Activated T-cell treated with anti-CD3 and anti-CD28 coated beads for 4 hours (primary cell): ENCODE measurements at places on chromosomes 2 and 18.

DNA sequence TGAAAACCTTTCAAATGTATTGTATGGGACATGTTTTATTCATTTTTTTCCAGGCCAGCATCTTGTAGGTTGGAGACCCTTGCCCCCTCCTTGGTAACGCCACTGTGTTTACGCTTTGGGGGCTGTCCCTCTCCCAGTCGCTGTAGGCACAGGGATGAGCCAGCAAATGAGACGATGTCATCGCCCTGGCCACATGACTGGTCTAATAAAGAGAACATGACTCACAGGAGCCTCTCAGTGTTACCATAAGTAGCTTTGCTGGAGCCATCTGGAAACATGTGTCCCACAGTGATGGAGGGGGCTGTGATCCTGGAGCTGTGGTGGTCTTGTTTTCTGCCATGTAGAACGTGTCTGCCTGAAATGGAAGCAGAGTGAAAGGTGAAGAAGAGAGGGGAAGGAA, 78.9 kb downstream of the CD8B2 start:
- no peak for DNase-seq

DNA sequence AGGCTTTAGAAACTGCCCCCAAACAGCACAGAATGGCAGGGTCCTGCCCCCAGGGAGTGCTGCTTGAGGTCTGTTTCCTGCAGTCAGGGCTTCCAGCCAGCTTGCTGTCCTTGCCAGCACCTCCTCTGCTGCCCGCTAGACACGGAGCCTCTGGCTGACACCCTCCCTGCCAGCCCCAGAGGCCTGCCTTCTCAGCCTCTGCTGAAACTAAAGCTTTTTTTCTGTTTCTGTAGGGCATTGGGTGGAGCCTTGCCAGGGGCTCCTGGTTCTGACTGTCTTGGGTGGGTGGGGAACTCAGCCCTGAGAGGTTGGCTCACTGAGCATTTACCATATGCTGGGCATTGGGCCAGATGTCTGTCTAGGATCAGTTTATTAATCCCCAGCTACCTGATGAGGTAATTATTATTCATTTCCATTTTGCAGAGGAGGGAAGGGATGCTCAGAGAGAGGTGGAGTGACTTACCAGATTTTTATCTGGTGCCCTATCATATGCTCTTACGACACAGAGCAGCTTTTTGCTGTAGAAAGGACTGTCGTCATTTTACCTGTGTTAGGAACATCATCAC, 35.4 kb downstream of the INPP4A start:
- DNase-seq, result peak; percentile 31

DNA sequence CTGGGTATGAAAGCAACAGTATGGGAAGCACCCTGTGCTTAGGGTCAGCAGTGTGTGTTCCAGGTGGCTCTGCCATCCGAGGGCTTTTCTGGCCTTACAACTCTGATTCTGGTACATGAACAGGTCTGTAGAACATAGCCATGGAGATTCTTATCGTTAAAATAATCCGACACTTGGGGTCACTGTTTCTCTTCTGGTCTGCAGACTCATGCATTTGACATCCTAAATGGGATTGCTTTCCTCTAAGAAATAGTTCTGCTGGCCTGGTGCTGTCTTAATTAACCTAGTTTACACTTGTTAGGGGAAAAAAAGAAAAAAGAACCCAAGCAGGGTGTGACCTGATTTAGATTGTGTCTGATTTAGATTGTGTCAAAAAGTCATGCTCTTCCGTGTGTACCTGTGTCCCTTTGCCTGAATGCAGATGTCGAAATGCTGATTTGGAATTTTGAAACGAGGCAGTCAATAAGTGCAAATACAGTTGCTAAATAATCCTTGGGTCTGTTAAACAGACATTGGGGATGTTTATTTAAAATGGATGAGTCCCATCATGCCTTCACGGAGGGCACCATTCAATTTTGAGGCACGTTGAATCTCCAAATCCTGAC, 59.6 kb downstream of the TRPM8 start:
- DNase-seq, result no peak

DNA sequence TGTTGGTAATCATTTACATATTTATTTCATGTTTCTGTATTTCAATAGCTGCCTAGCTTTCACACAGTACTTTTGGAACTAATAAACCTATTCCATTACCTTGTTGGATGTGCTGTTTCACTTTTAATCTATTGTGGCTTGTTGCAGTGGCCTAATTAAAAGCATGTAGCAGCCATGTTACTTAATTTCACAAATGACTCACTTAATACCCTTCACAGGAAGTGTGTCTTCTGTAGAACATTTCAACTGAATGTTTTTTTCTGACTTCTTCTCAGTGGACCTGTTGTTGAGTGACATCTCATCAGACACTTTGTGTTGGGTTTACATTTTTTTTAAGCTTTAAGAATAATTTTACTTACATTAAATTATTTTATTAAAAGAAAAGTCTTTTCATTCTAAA, 260.5 kb upstream of the THUMPD2 start:
- DNase-seq, result no peak

DNA sequence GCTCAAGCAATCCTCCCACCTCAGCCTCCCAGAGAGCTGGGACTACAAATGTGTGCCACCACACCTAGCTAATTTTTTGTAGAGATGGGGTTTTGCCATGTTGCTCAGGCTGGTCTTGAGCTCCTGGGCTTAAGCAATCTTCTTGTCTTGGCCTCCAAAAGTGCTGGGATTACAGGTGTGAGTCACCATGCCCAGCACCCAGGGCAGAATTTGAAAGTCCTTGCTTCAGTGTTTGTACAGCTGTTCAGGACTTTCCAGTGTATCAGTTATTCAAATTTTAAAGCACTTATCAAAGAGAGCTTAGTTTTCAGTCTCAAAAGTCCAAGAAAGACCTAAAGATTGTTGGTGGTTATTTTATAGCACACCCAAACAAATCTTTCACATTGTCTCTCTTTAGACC, 43.6 kb upstream of the VPS54 start:
- DNase-seq, result no peak

DNA sequence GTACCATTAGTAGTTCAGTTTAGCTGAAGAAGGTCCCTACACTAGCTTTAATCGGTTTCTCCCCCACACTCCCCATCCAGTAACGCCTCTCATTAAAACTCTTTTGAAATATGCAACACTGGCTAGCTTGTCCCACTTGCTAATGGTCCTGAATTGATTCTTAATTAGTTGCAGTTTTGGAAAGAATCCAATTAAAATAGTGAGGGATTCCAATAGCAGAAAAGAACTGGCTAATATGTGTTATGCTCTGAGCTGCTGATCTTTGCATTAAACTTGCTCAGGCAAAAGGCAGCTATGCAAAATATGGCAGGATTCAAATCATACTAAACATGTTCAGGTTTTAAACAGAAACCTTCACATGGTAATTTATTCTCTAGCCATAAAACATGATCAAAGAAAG, 252.5 kb upstream of the HNRNPA3 start:
- DNase-seq, result no peak

DNA sequence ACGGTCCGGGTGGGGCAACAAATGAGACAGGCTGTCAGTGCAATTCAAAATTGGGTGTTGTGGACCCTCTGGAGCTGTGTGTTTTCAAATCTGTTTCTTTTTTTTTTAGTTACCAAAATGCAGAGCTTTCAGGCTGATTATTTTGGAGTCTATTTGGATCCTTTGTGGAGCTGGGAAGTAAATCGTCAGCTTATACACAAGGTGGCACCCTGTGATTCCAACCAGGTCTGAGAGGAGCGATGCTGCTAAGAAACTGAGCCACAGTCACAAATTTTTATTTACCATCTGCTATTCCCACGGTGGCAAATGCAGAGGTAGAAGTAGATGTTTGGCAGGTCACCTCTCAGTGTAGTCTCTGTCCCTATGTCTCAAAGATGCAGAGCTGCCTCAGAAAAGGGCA, 3.8 kb upstream of the EPC2 start:
- DNase-seq, result no peak

- DNase-seq, result no peak
These were observed 8.5 kb downstream of the MEIS1 start for GRCh38 chr2:66443186-66443978.

- no peak for DNase-seq
These were observed 55.6 kb upstream of the ACMSD start for GRCh38 chr2:134782792-134783191.

- no peak for DNase-seq
These were observed 149.9 kb upstream of the TTC39C start for GRCh38 chr18:23864624-23865023.

DNA sequence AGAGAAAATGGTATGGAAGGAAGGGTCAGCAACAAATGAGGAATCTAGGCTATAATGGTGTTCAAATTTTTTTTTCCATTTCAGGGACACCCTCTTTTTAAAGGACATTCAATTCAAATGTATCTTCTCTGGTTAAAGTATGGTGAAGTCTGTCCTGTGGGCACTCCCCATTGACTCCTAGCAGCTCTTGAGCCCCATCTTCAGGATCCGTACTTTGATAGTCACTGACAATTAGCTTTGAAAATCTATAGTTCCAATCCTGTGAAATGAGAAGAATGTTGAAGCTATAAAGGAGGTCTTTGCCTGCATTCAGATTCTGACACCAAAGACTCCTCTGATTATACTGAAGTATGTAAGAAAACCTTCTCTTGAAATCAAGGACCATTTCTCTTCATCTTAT, 43.3 kb downstream of the KCNH7 start:
- no peak for DNase-seq

- no peak for DNase-seq
These were observed 56.1 kb downstream of the DYNAP start for GRCh38 chr18:54647176-54647575.

- no peak for DNase-seq
These were observed 42.2 kb downstream of the UBE2E3 start for GRCh38 chr2:181022652-181023051.

- no peak for DNase-seq
These were observed 123.8 kb upstream of the CBLN2 start for GRCh38 chr18:72667932-72668331.

- DNase-seq, result no peak
These were observed 33.6 kb upstream of the B3GNT7 start for GRCh38 chr2:231361701-231362554.

GRCh38 chr2:37167636-37168180, 10.9 kb upstream of the EIF2AK2 start:
- no peak for DNase-seq

DNA sequence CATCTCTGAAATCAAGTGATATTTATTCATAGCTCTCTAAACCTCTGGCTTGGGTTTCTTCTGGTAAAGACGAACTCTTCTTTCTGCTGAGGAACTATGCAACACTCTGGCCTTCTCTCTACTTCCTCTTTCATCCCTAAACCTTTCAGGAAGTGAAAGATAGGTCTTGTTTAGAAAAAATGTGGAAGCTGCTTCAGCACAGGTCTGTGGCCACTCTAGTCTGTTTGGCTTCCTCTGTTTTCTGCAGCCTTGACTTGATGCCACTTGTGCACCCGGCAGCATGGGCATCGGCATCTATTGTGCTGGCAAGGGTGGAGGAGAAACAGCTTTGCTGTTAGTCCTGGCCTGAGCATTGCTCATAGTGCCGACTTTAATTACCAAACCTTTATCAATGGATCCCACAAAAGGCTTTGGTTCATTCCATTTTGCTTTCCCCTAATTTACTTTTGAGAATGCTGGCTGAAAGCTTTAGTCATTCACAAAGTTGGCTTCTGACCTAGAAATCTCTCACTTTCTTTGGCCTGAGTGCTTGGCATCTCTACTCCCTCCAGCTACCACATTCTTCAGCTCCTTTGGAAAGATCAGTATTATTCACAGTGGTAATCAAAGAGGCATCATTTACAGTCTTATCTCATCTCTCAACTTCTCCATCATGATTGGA, 32.0 kb upstream of the GPR39 start:
- no peak for DNase-seq

- no peak for DNase-seq
These were observed 47.7 kb downstream of the CMPK2 start for GRCh38 chr2:6818012-6818411.

DNA sequence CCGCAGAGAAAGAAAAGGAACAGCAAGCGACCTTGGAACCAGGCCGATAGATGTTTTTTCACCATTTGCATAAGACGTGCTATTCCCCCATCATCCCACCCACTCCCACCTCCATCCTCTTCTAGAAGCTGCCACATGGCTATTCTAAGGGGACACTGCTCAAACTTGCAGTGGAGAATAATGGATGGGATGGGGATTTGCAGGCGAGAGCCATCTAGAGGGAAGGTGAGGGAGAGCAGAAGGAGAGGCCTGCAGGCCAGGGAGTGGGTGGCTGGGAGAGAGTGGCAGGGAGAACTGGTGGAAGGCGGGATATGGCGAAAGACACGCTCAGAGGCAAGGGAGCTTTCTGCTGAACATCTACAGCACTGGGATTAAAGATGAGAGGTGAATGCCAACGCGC, 84.9 kb downstream of the MAPK4 start:
- no peak for DNase-seq

DNA sequence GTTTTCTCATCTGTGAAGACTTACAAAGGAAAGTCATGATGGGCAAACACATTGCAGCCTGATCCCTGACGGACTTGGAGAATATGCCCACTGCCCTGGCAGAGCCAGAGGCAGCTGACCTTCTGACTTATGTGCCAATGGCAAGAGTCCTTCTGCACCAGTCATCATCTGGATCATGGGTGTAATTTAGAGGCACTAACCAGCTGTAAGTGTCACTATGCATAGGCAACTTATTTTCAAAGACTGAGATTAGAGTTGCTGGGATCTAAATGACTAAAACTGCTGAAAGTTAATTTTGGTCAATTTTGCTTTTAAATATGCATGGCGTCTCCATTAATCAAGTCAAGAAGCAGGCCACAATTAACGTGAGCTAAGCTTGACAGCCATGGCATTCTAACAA, 261.2 kb downstream of the BCL11A start:
- no peak for DNase-seq

DNA sequence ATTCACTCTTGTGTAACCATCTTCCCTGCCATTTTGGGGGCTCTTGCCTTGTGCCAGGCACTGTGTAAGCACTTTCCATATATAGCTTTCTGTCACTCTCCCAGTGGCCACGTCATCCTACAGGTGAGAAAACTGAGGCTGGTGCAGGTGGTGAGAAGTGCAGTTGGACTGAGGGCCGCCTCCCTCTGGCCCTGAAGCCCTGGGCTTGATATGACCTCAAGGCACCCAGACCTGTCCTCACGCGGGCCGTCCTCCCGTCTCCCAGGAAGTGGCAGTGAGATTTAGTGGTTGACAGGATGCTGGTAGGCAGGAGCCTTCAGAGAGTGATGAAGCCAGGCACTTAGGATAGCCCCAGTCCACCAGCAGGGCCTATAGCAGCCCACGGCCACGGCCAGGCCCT, 30.5 kb downstream of the MAL start:
- DNase-seq, result no peak

DNA sequence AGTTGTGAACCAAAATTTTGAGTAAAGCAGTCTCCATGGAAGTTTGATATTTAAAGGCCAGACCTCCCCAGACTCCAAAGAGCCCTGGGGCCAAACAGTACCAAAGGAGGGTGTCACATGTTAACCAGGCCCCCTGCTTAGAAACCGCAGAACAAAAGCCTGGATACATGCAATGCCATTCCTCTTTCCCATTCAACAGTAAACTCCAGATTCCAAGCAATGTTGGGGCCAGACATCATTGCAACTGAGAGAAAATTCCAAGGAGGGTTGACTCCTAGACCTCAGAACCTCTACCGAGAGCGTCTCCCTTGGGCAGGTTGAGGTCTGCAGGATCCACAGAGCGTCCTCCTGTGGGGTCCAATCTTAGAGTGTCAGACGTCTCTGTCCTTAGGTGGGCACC, 404.4 kb upstream of the SYT4 start:
- no peak for DNase-seq
